ENCODE measurements at places on chromosomes 12 and 14.

DNA sequence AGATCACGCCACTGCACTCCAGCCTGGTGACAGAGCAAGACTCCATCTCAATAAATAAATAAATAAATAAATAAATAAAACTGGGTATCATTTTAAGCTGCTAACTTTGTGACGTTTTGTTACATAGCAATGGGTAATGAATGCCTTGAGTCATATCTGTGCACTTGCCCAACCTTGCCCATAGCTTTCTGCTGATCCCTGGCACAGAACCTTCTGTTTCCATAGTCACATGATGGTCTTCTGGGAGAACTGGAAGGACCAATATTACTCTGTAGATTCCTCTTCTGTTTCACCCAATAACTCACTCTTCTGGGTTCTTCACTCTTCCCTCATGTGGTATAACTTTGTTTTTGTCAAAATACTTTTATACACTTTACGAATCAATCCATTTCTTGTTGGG is 140.8 kb downstream of the SCARB1 start:
- no peak for DNase-seq

DNA sequence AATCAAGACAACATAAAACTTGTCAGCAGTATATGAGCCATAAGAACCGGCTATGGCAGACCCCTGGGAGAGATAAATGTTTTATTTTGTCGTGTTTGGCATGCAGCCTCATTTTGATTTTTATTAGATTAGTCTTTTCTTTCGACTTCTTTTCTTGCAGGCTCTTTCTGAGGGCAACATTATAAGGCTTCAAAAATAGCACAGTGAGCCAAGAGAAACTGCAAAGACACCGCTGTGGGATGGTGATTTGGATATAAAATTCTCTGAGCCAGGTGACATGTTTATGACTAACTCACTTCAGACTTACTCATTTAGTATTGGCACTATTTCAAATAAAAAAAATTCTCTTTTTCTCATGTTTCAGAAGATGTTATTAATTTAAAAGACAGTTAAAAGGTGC is 96.8 kb upstream of the PKP2 start:
- no peak for DNase-seq

GRCh38 chr14:104877066-104877805 is 12.2 kb downstream of the CEP170B start:
- DNase-seq, result no peak

DNA sequence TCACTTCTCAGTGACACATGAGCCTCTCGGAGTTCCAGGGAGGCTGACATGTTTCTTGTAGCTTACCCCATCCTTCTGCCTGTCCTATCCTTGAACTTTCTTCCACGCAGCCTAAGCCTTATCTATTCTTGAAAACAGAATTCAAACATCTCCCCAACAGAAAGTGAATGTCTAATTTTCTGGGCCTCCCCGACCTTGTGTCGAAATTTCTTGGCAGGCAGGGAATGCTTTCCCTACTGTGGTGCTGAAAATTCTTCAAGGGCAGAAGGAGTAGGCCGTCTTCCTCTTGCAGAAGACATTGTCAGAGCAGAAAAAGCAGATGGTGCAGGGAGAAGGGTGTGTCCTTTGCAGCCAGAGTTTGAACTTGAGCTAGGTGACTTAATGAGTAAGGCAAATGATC is 63.0 kb upstream of the TCL1B start:
- no peak for DNase-seq

GRCh38 chr12:132178801-132179401 is 34.6 kb downstream of the NOC4L start:
- DNase-seq, result no peak

GRCh38 chr14:56224229-56224628 is 106.0 kb downstream of the PELI2 start:
- no peak for DNase-seq

- DNase-seq, result no peak
Measured at GRCh38 chr14:61388976-61389576, 67.7 kb downstream of the PRKCH start.

- DNase-seq, result peak; percentile 70
Measured at GRCh38 chr14:75315144-75315543, 36.5 kb downstream of the FOS start.

GRCh38 chr14:68442828-68443629 is 349.8 kb downstream of the ZFP36L1 start:
- peak; percentile 75 for DNase-seq

DNA sequence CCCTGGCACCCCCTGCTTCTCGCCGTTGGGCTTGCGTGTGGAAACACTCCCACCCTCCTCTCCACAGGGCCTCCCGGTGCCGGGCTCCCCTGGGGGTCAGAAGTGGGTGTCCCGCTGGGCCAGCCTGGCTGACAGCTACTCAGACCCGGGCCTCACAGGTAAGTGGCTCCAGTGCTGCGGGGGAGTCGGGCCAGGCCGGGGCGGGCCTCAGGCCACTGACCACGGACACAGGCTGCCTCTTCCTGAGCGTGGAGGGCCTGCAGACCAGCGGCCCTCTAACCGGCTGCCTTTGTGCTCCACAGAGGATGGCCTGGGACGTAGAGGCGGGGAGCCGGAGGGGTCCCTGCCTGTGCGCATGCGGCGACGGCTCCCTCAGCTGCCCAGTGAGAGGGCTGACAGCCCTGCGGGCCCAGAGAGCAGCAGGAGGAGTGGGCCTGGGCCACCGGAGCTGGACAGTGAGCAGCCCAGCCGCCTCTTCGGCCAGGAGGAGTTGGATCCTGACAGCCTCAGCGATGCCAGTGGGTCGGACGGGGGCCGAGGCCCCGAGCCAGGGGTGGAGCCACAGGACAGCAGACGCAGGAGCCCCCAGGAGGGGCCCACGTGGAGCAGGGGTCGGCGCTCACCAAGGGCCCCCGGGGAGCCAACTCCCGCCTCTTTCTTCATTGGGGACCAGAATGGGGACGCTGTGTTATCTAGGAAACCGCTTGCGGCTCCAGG is 21.1 kb downstream of the CEP170B start:
- no peak for DNase-seq

- no peak for DNase-seq
Measured at GRCh38 chr14:56002342-56002741, 115.9 kb upstream of the PELI2 start.

GRCh38 chr12:16175840-16176239 is 101.6 kb downstream of the SLC15A5 start:
- no peak for DNase-seq

GRCh38 chr12:57143454-57143853 is 4.0 kb downstream of the LRP1-AS start:
- no peak for DNase-seq

DNA sequence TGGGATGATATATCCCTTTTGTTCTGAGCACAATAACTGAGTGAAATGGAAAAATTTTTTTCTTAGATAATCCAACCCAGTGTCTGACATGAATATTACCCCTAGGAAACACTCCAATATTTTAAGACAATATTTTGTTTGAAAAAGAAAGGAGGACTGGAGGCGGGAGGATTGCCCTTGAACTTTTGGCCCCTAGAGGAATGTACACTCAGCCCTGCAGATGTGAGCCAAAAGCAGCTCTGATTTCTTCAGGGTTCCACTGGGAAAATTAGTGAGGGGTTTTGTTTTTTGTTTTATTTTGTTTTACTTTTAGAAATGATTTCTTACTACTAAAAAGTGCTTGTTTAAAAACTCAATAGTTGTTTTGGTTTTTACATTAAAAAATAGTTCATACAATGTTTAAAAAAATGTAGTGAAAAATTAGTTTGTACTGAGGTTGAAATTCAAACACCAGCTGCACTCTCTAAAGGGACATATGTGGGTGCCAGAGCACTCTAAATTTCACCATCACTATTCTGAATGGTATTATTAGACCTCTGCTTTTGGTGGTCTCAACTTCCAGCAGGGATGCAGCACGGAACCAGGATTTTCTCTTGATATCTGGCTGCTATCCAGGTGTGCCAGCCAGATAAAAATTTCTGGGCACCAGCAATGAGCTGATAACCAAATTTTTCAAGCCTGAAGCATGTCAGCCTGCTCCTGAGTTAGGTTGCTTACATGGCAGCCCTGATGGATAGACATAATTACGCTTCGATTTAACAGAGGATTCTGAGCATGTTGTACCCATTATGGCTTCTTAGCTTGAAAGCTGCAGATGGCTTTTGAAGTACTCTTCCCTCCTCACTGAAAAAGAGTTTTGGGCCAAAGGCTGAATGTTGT is 141.9 kb downstream of the ANO6 start:
- DNase-seq, result peak; percentile 89

DNA sequence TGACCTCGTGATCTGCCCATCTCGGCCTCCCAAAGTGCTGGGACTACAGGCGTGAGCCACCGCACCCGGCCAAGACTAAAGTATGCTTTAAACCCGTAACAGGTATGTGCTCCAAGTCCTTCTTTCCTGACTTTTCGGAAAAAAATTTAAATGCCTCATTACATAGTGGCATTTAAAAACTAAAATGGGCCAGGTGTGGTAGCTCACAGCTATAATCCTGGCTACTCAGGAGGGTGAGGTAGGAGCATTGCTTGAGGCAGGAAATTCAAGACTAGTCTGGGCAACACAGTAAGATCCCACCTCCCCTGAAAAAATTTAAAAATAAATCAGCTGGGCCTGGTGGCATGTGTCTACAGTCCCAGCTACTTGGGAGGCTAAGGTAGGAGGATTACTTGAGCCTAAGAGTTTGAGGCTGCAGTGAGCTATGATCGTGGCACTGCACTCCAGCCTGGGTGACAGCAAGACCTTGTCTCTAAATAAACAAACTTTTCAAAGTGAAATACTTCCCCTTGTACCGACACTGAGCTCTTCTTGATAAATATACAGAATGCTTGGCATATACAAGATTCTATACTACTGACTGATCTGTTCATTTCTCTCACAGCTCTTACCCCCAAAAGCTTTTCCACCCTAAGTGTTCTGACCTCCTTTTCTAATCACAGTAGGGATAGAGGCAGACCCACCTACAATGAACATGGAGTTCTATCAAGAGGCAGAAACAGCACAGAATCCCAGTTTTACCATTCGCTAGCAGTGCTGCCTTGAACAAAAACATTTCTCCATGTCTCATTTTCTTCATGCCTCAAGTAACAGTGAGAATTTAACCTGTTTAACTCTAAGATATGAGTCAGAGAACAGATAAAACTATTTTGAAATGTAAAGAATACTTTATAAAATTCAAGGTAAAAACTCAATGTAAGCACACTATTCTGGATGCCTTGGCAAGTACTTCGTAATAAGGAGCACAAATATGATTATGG is 7.9 kb downstream of the PPP4R3A start:
- DNase-seq, result no peak

DNA sequence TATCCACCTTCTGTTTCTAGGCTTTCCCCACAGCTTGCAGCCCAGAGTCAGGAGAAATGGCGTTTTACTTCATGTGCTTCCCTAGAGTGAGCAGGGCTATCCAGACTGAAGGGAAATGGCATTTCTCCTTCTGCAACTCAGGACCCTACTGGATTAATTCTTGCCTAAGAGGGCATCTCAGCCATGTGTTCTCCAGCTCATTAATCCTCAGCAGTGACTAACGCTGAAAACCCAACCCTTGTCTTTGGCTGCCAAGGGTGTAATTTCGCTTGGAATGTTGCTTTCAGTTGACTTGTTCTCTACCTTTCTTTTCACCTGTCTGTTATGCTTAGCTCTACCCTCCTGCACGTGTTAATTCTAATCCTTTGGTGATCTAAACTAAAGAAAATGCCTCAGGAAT is 21.0 kb upstream of the EMP1 start:
- DNase-seq, result no peak

DNA sequence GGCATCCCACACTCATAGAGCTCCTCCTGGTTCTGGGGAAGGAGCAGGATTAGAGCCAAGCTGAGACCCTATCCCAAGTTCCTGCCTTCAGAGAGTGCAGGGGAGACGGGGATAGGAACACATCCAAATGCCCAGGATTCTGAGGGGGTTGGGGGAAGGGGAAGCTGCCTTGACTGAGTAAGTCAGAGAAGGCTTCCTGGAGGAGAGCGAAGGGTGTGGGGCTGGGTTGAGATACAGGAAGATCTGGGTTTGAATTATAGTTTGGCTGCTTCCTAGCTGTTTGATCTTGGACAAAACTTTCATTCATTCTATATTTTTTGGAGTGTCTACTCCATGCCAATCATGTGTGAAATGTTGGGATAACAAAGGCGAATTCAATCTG is 8.0 kb upstream of the AQP2 start:
- DNase-seq, result no peak

DNA sequence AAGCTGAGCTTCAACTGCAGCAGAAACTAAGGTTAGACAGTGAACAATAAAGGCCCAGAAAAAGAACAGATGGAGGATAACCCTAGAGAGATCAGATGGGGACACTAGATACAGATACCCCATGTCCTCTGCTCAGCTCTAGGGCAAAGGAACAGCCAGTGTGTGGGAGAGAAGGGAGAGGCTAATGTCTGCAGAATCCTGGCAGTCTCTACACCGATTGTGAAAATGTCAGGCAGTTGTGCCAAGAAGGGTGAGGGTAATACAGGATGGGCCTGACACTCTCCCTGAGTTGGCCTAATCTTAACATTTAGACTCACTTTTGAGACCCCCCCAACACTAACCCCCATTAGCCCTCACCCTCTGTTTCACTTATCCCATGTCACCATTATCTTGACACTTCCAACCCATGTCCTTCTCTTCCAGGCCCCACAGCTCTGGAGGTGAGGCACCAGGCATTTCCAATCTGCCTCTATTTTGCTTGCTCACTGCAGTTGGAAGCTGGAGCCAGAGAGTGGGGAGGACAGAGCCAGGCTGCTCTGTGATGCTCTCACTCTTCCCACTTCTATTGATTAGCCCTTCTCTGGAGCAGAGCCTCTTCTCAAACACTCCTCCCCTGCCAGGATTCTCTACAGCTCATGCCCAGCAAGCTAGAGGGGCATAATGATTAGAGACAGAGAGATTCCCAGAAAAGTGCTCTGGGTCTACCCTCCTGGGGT is 3.0 kb upstream of the BLOC1S1 start:
- no peak for DNase-seq

GRCh38 chr14:68643673-68644072 is 149.2 kb downstream of the ZFP36L1 start:
- DNase-seq, result no peak

DNA sequence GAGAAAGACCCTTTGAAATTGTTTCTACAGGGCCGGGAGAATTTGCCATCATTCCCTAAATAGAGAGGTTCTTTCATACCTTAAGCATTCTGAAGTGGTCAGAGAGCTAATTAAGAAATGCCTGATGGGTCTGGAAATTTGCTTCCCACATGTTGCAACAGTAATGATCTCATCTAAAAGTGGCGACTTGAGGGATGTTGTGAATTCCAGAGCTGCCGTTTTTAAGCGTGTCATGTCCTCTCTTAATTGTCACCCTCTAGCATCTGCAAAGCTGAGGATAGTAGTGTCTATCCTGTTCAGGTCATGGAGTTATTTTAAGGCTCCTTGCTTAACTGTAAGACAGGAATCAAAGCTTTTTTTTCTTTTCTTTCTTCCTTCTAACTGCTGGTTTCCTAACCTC is 60.4 kb downstream of the FOS start:
- DNase-seq, result no peak

Data from muscle of back (tissue), 13 donors.